Immature natural killer cell (primary cell): ENCODE measurements at places on chromosomes 1 and 21. TPM values are rescaled to one million over a fixed set of nuclear protein-coding genes. Genes with fewer than 3 reads are reported as not detected.

- no peak for DNase-seq
Measured at GRCh38 chr1:31814041-31814511, 1.7 kb downstream of the SPOCD1 start.

DNA sequence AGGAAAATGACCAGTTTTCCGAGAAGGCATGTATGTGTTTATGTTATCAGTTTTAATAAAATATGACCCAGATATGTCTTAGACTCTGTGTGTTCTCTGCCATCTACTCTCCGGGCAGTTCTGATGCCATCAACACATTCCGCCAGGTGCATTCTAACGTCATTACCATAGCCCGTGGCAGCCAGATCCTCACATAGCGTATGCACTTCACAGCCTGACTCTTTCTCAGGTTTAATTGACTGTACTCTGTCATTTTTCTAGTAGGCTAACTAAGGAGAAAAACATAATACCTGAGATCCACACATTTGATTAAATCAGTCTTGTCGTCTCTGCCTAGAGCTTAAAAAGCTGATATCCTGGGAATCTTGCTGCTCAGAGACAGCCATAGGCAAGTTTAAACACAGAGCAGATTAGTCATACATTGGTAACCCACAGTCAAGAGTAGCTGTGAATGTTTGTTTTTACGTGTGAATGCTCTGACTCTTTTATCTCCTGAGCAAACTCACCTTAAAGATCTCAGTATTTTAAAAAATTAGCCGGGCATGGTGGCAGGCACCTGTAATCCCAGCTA lies 175.9 kb downstream of the GREM2 start:
- no peak for DNase-seq

DNA sequence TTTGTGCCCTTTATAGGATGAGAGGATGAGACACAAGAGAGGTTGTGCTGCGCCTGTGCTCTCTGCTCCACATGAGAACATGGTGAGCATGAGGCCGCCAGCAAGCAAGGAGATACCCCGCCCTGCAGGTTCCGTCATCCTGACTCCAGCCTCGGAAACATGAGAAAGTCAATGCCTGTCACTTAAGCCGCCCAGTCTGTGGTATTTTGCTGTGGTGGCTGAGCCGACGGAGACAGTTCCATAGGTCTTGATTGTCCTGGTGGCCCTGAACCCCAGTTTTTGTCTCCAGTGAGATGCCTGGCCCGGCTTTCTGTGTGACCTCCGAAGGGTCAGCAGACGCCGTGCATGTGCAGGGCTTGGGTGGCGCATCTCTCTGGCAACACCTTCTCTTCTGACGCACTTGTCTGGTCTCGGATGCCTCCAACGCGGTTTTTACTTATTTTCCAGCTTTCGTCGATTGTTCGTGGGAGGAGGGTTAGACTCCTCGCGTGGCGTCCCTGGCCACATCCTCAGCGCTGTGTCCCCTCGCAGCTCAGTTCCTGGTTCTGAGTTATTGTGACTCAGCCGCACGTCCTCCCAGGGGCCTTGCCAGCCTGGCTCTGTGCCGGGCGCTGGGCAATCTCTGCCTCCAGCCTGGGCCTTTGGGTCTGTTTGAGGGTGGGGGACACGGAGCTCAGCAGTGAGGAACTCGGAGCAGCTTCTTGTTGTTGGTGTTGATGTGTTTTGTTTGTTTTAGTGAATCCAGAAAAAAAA lies 70.0 kb downstream of the FAAP20 start:
- no peak for DNase-seq

DNA sequence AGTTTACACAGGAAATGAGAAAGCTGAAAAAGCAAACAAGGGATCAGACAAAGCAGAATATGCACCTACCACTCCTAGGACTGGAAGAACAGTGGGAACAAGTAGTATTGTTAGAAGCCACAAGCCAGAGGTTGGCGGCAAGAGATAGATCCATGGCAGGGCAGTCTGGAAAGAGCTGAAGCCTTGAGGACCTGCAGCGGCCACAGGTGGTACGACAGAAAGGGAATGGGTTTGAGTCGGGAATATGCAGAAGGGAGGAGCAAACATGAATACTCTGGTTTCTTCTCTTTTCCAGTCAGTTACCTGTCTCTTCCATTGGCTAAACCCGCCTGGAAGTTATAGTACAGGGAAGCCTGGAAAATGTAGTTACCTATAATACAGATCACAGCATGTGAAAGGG lies 3.9 kb upstream of the PCNX2 start:
- DNase-seq: no peak

- no peak for DNase-seq
Measured at GRCh38 chr21:44905728-44906090, 15.0 kb downstream of the ITGB2 start.

DNA sequence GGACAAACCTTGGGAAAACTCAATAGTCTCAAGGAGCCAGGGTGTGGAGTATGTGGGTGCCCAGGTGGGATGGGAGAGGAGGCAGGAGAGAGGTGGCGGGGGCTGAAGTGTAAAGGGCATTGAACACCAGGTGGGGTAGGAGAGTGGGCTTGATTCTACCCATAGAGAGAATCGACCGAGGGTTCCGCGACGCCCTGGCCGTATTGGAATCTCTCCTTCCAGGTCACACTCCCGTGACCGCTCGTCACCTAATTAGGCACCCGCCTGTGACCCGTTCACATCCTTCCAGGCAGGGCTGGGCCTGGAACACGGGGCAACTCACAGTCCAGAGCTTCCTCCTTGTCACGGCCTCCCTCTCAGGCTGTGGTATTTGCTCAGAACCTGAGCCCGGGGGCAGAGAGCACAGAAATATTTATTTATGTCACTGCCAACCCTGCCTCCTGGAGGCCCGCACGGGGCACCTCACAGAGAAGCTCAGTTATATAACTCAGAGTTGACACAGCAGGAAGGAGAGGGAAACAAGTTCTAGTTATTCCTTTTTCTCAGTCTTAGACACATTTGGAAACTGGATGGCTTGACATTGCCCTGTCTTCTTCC lies 12.0 kb downstream of the NCMAP start:
- DNase-seq: no peak

DNA sequence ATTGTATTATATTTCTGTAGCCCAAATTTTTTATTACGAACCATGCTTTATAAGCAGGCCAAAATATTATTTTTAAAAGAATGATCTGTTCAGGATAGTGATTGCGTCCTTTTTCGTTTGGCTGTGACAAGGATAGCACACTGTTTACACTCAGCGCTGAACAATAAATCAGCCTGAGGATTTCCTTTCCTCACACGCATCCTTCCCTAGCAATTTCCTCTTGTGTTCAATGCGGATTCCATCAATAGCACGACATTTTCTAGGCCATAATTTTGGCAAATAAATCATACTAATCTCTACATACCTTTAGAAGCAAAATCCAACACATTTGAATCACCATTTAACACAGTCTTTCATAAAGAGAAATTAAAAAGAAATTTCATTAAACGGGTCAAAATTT lies 1.6 kb upstream of the VAV3 start:
- no peak for DNase-seq

Gene RWDD3
- 31.9 TPM for polyA plus RNA-seq

Gene TRAF3IP3
- 341 TPM for polyA plus RNA-seq

Gene TNFRSF18
- polyA plus RNA-seq: 105 TPM
